ENCODE measurements at places on chromosomes 5 and 9.

GRCh38 chr9:132894346-132894745 lies 15.6 kb downstream of the SPACA9 start:
- DNase-seq: no peak

GRCh38 chr9:21685502-21685901 lies 116.9 kb upstream of the MTAP start:
- DNase-seq: no peak

GRCh38 chr5:59128646-59129290 lies 545.9 kb downstream of the RAB3C start:
- DNase-seq: no peak

DNA sequence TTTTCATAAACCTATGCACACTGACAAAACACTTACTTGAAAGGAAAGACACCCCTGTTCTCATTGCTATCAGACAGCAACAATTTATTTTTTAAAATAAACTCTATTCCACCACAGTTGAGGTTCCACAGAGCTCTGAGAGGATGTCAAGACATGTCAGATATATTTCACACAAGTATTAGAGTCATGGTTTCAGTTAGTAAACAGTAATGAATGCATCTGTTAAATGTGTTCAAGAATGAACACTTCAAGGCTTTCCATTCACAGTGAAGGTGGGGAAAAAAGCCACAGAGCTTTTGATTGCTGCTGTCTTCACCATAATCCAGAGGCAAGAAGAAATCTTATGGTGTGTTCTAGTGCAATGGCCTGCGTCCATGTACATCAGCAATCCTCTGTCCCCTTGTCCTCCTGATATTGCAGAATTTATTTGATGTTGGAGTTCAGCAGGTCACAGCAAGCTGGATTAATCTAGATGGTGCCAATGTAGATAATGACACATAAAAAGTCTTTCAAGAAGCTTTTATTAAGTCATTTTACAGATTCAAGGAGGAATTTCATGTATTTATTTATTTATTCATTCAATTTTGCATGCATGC lies 146.8 kb downstream of the GHR start:
- DNase-seq: no peak

DNA sequence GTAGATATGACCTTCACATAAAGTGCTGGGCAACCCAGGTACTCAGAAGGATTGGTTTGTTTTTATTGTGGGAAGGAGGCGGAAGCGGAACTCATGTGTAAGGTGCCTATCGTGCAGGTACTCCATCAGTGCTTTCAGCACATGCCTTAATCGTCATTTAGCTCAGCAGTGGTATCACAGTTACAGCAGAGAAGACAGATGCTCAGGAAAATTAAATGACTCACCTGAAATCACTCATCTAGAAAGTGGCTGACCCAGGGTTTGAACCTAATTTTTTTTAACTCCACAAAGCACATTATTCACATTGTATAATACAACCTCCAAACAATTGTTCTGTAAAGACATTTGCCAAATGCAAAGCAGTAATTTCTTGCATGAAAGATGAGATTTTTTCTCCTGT lies 2.2 kb downstream of the C5orf46 start:
- DNase-seq: no peak

- no peak for DNase-seq
These were observed 64.2 kb downstream of the COL5A1 start for GRCh38 chr9:134705786-134706185.

- DNase-seq: no peak
These were observed 320.9 kb downstream of the DMAC1 start for GRCh38 chr9:7478646-7479045.

- no peak for DNase-seq
These were observed 214.2 kb downstream of the TMEM232 start for GRCh38 chr5:110512266-110512665.

DNA sequence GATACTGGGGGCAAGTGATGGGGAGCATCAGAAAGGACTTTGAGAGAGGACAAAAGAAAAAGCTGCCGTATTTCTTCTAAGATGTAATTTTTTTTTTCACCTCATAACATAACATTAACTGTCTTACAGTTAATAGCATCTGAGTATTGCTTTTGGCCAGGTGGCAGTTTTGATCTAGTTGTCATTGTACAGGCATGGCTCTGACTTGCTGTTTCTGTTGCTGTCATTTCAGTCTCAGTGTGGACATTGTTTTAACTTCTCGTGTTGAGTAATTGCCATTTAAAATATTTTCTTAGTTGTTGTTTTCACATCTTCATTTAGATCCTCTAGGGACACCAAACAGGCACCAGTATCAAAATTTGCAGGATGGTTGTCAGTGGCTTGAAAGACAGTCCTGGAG lies 12.4 kb downstream of the SMAD5 start:
- DNase-seq: no peak

DNA sequence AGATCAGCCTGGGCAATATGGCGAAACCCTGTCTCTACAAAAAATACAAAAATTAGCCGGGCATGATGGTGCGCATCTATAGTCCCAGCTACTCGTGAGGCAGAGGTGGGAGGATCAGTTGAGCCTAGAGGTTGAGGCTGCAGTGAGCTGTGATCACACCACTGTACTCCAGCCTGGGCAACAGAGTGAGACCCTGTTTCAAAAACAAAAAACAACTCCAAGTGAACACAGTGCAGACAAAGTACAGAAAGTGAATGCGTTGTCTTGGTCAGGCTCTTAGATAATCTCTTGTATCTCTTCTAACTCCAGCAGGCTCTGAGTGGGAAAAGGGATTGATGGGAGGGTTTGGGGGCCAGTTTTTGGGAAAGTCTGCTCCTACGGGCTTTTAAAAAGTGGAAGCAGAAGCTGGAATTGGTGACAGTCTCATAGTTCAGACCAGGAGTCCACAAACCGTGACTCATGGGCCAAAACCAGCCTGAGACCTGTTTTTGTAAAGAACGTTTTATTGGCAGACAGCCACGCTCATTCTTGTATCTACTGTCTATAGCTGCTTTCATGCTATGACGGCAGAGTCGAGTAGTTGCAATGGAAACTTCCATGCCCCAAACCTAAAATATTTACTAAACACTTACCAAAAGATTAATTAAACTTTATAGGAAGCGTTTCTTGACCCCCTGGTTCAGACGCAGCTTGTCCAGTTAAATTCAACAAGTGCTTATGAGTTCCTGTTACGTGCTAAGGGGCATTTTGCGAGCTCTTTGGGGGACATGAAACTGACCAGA lies 32.9 kb downstream of the NDST1 start:
- no peak for DNase-seq

DNA sequence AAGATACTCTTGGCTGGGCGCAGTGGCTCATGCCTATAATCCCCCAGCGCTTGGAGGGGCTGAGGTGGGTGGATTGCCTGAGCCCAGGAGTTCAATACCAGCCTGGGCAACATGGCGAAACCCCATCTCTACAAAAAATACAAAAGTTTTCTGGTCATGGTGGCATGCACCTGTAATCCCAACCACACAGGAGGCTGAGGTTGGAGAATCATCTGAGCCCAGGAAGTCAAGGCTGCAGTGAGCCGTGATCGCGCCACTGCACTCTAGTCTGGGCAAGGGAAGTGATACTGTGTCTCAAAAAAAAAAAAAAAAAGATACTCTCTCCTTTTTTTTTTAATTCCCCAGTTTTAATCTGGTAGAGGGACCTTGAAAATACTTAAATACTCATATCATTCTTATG lies 15.0 kb downstream of the ANKRD33B start:
- DNase-seq: no peak

DNA sequence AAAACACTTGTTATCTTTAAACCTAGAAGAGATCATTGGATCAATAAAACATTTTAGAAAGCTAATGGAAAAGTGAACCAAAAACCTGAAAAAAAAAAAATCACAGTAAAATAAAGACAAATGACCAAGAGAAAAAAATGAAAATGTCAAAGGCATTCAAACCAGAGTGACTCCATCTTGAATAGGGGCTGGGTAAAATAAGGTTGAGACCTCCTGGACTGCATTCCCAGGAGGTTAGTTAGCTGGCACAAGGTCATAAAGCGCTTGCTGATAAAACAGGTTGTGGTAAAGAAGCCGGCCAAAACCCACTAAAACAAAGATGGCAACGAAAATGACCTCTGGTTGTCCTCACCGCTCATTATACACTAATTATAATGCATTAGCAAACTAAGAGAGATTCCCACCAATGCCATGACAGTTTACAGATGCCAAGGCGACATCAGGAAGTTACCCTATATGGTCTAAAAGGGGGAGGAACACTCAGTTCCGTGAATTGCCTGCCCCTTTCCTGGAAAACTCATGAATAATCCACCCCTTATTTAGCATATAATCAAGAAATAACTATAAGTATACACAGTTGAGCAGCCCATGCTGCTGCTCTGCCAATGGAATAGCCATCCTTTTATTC lies 116.7 kb upstream of the NEK6 start:
- DNase-seq: no peak

GRCh38 chr5:78486218-78486617 lies 125.8 kb downstream of the SCAMP1 start:
- no peak for DNase-seq

DNA sequence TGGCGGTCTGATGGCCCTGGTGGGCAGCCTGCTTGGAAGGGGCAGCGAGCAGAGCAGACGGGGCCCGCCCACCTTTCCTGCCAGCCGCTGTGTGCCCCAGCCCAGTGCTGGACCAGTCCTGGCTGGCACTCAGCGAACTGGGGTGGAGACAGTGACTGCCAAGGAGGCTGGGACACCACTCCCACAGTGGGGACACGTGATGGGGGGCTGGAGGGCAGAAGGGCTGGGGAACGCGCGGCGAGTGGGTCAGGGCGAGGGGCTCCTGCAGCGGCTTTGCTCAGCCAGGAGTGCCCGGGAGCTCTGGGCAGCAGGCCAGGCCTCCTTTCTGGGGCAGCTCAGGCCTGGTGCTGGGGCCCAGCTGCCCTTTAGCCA lies 19.5 kb downstream of the NCS1 start:
- no peak for DNase-seq

DNA sequence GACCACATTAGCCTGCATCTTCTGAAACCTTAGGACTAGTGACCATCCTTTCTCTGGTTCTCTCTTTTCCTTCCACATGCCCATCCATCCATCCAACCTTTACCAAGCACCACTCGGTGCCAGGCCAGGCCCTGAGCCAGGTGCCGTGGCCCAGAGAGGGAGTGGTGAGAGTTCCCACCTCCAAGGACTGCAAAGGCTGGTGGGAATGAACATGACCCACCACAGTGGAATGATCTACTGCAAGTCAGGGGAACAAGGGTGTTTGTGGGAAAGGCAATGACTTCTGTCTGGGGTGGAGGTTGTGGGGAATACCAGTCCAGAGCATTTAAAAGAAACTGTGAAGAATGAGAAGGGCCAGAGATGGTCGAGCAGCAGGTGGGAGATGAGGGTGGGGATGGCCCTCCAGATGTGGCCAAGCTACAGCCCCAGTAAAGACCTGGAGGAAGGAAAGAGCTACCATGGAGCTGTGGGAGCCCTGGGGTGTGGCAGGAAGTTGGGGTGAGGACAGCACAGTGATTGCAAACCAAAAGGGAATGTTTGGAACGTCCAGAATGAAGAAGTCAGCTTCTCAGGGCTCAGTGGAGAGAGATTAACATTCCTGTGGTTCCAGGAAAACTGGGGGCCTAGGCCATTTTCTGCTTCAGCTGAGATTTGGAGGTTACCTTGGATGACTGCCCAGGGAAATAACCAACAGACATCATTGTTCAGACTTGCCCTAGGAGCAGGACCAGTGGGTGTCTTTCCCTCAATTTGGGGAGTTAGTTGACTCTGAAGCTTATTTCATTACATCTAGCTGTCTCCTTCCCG lies 30.7 kb upstream of the CORO2A start:
- no peak for DNase-seq

DNA sequence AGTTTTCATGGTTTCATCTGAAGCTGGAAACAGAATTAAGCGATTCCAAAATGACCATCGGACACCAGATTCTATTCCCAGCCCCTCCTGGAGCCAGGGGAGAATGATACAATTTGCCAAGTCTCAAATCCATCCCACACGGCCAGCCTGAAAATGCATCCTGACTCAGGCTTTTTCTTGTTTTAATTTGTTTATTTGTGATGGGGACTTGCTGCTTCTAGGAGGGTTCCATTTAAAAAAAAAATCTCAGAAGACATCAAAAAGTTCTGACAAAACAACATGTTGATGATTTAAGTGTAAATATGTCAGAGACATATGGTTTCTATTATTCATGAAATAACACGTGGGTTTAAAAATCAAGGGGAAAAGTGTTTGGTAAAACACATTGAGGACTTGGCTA lies 173.2 kb downstream of the GAS1 start:
- no peak for DNase-seq

GRCh38 chr9:3893519-3893918 lies 367.7 kb upstream of the RFX3 start:
- DNase-seq: no peak

GRCh38 chr9:91089405-91090129 lies 272.2 kb downstream of the AUH start:
- DNase-seq: peak; percentile 27

DNA sequence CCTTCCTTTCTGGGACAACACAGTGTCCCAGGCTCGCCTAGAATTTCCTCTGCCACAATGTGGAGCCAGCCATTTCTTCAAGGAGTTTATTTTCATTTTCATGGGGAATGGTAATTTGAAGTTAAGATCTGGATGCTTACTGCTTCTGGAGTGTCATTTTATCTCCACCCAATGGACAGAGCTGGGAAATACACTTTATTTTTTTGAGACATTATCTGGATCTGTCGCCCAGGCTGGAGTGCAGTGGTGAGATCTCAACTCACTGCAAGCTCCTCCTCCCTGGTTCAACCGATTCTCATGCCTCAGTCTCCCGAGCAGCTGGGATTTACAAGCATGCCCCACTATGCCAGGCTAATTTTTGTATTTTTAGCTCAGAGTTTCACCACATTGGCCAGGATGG lies 12.7 kb upstream of the THG1L start:
- peak; percentile 48 for DNase-seq

- DNase-seq: no peak
These were observed 435.1 kb downstream of the HCN1 start for GRCh38 chr5:45261125-45261524.

DNA sequence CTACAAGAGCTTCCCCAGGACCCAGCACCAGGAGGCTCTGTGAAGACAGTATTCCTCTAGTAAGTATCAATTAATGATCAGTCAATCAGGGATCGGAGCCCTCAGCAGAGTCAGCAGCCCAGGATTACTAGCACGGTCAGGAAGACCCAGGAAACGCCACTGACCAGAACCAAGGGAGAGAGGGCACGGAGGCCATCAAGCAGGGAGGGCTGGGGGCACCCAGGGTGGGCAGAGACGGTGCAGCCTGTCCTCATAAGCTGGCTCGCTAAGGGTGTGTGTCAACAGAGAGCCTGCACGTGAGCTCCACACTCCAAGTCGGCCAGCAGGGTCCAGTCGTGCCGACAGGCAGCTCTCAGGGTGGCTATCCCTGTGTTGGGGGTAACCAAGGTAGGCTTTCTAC lies 29.0 kb downstream of the VAV2 start:
- DNase-seq: no peak

DNA sequence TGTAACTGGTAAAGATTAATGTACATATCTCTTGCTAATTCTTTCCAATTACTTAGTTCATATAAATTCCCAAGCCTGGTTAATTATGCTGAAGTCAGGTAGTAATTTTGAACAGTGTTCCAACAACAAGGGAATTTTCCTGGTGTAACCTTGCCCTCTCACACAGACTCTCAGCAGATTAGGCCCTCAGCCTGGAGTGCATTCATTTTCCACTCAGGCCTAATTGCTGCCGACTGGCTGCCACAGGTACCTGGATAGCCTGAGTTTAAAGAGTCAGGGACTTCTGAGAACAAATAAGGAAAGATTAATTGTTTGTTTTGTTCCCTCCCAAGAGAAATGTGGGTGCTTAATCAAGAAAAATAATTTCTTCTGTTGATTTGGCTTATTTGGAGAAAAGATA lies 71.4 kb downstream of the PPIC start:
- no peak for DNase-seq

Measured in Panc1 (cell line).